AG04449 (cell line): ENCODE measurements at places on chromosomes 5 and 9.

DNA sequence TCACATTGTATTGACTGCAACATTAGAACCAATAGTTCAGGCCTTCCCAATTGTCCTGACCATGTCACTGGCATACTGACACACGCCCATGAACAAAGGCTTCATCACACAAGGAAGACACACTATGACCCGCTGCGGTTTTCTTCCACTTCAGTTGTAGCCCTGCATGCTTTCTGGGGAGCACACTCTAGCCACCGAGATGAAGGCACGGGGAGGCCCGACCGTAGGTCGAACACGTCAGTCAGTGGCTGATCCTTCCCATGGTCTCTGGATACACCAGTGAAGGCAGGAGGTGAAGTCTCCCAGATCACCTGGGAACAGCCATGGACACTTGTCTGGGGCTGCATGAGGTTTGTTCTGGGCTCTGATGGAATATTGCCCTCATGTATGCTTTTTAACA, 224.7 kb downstream of the FSTL4 start:
- DNase-seq, result no peak

- no peak for DNase-seq
These were observed 11.8 kb upstream of the EXOC3 start for GRCh38 chr5:431001-431710.

DNA sequence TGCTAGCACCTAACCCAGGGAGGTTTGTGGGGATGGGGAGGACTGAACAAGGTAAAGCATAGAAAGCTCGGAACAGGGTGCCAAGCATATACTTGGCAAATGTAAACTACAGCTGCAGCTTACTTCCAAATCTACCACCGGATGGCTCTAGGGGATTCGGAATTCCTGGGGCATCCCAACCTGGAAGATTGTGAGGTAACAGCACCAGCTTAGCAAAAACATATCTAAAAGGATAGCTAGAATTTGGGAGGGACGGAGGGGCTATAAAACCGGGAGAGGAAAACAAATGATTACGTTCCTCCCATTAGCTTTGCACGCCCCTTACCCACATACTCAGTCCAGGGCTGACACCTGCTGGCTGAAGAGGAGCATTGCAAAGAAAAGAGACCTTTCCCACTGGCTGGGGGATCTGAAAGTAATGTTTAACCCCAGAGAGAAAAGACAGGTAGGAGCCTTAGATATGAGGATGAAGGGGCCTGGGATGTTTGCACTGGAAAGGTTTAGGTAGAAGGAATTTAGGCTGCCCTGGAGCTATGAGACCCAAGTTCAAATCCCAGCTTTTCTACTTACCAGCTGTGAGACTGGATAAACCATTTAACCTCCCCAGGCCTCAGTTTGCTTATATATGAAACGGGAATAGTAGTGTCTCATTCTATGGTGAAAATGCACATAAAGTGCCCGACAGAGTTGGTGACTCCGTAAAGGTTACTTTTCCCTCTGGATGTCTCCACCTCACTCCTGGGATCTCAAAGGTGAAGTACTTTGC, 73.6 kb downstream of the FAM114A2 start:
- DNase-seq, result no peak

- DNase-seq, result no peak
These were observed 110.9 kb upstream of the DMAC1 start for GRCh38 chr9:7910426-7911020.

GRCh38 chr9:79969393-79970145, 397.8 kb downstream of the TLE4 start:
- no peak for DNase-seq

DNA sequence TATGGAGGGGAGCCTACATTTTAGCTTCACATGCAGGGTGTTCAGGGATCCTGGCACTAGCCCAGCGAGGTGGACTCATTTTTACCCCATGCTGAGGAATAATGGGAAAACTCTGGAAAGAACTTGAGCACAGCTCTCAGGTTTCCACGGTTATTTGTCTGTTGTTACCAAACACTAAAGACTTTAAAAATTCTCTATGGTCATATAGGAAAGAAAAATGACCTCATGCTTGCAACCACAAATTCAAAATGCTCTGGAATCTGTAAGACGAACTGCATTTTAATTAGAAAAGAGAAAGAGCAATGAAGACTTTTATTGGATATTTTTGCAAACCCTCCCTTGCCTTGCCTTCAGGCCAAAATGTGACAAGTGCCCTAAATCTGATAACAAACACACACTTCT, 606.9 kb downstream of the EBF1 start:
- DNase-seq, result no peak

DNA sequence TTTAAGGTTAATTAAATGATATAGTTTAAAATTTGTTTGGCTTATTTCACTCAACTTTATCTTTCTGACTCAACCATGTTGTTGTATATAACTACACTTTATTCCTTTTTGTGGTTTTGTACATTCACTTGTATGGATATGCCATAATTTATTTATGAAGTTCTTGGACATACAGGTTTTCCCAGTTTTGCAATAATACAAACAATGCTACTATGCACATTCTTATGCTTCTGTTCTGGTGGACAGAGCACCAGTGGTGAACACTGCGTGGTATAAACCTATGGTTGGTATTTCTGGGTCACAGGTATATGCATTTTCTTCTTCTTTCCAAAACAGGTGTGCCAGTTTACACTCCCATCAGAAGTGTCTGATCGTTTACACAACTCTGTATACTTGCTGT, 35.7 kb upstream of the TRIM14 start:
- DNase-seq, result no peak

DNA sequence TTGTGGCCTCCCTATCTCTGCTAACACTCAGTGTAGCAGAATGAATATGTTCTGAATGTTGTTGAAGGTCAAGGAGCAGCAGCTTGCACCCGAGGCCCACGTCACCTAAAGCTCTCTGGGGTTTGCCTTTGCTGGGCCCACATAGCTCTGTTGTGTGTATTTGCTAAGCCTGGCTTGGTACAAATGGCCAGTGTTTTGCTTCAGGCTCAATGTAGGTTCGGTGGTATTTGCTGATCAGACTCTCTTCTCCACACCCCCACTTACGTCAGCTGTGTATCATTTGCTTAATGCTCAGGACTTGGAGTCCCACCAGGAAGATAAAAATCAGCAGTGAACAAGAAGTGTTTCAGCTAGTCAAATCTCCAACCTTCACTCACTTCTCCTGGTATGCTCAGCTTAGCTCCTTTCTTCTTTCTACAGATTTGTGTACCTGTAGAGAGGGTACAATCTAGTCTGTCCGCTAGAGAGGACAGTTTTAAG, 4.8 kb upstream of the RFESD start:
- no peak for DNase-seq

- no peak for DNase-seq
These were observed 156.0 kb downstream of the COL23A1 start for GRCh38 chr5:178434016-178434761.

DNA sequence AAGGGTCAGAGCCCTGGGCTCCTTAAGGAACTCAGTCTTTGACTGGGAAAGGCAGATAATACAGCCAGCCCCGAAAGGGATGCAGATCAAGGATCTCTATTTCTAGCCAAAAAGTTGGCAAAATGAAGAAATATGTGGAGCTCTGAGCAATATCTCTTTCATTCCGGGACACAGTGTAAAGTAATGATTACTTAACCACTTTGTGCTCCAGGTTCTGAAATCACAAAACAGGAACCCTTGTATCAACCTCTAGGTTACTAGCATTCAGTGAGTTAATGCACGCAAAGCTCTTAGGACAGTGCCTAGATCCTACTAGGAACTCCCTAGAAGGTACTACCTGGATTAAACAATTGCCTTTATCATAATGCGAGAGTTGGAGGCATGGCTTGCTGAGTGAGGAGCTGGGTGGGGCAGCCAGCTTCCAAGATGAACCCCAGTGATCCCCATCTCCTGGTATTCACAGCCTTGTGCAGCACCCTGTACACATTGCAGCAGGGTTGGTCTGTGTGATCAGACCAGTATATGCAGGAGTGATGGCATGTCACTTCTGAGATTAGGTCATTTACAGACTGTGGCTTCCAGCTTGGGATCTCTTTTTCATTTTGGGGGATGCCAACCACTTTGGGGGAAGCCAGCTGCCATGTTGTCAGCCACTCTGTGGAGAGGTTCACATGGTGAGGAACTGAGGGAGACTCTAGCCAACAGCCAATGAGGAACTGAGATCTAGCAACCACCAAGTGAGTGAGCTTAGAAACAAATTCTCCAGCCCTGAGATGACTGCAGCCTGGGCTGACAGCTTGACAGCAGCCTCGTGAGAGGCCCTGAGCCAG, 103.1 kb upstream of the SLC44A1 start:
- no peak for DNase-seq

DNA sequence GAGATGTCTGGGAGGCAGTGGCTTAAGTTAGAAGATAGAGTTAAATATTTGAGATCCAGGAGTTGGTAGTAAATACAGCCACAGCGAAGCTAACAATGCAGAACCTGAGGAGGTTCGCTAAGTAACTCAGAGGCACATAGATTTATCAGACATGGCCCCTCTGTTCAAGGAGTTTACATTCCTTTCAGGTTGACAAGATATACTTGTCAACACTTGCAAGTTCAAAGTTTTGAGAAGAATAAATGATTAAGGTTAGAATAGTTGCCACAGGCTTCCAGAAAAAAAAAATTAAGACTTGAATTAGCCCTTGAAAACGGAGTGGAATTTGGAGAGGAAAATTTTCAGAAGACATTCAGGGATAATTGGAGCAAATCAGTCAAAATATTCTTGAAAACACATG, 658.3 kb upstream of the WWC1 start:
- DNase-seq, result no peak

- DNase-seq, result no peak
These were observed 248.7 kb downstream of the NR3C1 start for GRCh38 chr5:143154510-143155370.

DNA sequence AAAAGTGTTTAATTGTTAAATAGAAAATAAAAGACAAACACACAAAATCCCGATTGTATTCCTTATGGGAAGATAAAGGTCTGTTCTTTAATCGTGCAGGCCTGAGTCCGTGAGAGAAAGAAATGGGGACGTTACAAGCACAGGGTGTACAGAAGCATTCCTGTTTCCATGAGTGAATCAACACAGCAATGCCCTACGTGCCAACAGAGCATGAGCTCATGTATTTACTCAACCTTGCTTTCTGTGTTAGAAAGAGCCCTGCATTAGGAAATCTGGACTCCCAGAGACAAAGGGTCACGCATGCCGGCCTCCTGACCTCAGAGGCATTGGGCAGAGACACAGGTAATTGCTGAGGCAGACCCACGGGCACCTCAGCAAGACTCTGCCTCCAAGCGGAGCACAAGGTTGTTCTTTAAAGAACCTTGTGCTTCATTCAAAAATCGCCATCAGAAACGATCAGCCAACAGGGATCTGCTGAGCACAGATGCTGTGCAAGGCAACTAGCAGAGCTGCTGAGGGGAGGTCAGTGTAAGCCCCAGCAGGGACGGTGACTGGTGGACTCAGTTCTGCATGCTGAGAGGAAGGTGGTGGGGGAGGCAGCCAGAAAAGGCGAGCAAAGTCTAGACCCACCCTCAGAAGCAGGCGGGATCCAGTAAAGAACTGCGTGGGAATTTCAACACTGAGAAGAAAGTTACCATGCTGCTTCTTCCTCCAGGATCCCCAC, 101.0 kb downstream of the TLE1 start:
- DNase-seq, result no peak

DNA sequence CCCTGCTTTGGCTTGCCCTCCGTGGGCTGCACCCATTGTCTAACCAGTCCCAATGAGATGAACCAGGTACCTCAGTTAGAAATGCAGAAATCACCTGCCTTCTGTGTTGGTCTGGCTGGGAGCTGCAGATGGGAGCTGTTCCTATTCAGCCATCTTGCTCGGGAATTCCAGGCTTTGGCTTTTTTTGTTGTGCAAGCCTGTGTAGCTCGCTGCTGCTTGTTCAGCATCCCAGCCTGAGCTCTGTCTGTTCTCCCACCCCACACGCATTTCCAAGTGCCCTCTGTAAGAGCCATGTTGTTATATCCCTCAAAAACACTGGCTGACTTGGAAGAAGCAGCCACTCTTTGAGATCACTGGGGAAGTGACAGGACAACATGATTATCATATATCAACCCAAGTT, 101.6 kb upstream of the DPYSL3 start:
- no peak for DNase-seq

DNA sequence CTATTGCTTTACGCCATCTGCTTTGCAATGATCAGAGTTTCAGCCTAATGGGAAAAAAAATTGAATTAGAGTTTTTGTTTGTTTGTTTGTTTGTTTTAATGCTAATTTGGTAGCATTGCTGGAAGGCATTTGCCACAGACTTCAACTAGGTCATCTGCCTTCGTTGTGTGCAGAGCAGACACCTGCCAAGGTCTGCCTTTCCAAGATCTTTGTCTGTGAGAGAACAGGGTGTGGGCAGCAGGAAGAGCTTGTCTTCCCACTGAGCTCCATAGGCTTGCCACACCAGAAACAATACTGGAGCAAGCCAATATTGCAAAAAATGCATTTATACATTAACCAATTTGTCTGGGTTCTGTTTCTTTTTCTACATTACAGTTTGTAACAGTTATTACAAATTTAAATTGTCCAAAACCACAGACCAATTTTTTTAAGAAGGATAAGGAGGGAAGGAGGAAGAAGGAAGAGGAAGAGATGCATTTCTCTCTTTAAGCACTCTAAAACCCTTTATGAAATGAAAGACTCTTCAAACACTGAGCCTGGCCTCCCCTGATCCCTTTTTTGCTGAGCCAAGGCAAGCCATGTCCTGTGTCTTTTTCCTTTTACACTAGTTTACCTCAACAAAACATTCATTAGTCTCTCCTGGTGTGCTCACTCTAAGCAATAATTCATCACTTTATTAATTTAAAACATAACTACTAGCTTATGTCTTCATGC, 210.5 kb downstream of the SNX18 start:
- DNase-seq, result no peak

DNA sequence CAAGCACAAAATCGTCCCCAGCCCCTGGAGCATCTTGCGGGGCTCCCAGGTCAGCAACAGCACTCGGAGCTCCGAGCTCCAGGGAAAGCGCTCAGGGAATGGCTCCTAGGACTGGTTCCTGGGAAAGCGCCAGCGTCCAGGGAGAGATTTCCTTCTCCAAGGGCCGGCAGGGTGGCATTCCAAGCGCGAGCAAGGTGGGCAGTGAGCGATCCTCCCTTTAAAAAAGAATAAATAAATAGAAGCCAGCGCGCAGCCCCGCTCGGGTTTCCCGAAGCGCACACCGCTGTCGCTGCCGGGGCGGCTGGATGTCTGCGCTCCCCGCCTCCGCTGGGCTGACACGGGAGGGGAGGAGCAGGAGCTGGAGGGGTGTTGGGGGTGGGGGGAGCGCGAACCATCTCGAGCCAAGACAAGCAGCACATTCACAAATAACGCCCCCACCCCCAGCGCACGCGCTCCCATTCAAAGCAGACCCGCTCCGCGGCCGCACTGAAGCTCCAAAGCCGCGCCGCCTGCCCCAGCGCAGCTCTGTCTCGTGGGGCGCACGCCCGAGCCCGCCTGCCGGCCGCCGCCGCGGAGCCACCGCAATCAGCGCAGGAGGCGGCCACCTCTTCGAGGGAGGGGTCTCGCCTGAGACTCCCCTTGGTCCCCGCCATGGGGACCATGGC, 327.4 kb downstream of the SH3GL2 start:
- no peak for DNase-seq

- no peak for DNase-seq
These were observed 4.9 kb upstream of the IL4 start for GRCh38 chr5:132668706-132669454.
